Activated CD4-positive, alpha-beta T cell treated with anti-CD3 and anti-CD28 coated beads, Interleukin-2, amount 50 U/mL, for 48 hours (primary cell): ENCODE measurements at places on chromosomes 6 and 20.

DNA sequence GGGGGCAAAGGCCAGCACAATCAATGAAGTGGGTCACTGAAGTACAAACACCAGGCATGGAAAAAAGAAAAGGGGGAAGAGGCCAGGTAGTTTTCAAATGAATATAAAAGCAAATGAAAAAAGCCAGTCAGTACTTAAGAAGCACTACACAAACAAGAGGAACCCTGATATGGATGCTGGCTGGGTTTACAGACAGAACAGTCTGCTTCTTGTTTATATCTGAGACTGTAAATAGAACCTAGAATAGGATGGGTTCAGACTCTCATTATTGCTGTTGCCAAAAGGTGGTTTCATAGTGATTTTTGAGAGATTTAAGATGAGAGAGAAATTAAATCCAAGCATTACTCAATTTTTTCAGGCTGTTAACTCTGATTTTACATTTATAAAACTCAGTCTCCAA, 24.1 kb downstream of the USP45 start:
- DNase-seq = no peak

DNA sequence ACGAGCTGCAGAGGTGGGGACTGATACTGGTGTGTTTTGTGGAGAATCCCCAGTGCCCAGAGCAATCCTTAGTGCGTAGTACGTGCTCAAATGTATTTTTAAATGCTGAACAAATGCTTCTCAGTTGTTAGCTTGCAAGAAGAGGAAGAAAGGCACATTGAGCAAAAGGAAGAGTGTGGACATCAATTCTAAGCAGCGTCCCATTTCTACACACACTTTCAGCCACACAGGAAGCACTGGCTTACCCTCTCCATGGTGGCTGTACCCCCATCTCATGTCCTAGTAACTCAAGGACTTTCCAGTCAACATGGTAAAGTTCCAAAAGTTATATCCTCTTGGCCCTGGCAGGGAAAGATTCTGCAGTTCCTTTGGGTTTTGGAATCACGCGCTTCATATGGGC, 98.8 kb upstream of the NXT1 start:
- no peak for DNase-seq

GRCh38 chr6:148479497-148479896, 136.9 kb downstream of the SASH1 start:
- no peak for DNase-seq

GRCh38 chr6:43744491-43744890, 25.5 kb upstream of the VEGFA start:
- no peak for DNase-seq

GRCh38 chr20:48051794-48052474, 266.7 kb upstream of the SULF2 start:
- no peak for DNase-seq

DNA sequence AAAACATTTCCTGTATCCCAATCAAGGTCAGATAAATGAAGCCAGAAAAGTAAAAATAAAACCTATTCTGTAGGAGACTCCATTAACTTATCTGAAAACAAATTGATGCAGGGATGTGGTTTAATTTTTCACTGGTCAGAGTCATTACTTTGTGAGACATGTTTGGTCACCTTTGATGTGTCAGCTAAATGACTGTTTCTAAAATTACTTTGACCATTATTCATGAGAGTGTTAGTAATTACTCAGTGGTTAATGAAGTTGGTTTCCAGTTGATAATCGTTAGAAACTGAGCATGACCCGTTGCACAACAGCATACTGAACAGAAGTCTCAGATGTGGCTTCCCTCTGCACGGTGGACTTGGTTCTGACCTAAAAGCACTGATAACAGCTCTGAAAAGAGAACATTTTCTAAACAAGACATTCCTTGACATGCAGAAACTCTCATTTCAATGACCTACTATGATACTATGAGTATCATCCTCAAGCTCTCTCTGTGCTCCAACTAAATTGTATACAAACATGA, 410.5 kb upstream of the RNF217 start:
- no peak for DNase-seq

DNA sequence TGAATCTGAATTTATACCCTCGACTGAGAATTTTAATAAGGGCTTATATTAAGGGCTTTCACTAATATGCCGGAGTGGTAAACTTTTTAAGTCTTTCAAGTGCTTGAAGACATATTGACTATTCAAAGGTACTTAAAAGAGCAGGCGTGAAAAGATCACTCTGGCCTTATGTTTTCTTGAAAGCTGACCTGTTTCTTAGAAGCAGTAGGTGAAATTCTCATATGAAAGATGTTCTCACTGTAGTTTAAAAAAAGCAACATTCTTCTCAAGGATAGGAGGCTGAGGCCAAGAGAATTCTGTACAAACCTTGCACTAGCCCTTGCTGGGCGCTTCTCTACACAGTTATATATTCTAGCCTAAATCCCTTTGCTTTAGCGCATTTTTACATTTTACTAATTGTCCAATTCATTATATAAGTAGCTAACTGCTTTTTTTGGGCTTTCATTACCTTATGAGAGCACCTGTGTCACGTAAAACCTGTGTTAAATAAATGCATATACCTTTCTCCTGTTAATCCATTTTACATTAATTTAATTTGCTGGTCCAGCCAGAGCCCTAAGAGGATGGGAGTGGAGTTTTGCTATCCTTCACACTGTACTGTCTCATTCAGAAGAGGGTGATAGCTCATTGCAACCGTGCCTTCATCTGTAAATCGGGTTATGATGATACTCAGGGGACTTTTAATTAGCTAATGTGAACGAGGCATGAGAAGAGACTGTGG, 59.6 kb upstream of the HFE start:
- no peak for DNase-seq

GRCh38 chr6:145895802-145896201, 68.4 kb downstream of the SHPRH start:
- DNase-seq = no peak

DNA sequence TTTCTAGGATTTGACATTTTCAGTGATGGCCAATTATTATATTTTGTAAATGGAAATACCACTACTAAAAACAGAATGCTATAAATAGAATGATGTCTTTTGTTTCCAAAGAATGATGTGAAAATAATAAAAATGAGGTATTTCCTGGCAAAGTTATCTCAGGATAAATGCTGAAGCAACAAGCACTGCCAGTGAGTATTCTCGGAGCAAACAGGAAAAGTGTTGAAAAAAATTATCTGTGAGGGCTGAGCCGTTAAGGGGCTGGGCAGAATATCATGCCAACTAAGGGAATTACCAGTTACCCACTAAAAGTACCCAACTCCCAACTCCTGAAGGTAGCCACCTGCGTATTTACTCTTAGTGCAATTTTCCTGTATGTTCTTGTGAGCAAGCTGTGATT, 23.6 kb upstream of the SCAF8 start:
- no peak for DNase-seq

DNA sequence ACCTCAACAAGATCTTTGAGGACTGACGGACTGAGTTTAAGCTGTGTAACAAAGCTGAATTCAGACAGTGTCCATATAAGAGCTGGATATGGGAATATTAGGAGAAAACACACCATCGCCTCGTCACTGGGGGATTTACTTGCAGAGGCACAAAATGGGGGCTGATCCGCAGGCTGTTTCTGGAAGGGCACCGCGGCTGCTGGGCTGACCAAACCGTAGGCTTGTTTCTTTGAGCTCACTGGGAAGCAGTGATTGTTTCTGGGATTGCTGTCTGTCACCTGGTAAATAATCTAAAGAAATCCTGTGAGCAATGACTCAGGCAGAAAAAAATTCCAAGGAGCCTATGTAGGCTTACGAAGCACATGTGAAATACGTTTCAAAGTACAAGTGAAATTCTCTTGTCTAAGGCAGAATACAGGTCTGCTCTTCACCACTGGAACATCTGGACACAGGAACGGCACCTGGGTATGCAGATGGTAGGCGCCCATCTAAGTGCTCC, 63.9 kb upstream of the MPC1 start:
- DNase-seq = no peak

GRCh38 chr20:8267009-8267408, 134.9 kb downstream of the PLCB1 start:
- no peak for DNase-seq

GRCh38 chr20:7178004-7178403, 410.5 kb downstream of the BMP2 start:
- no peak for DNase-seq
